Cortex of kidney (tissue), 1 donor: ENCODE measurements at places on chromosomes 16 and 17.

DNA sequence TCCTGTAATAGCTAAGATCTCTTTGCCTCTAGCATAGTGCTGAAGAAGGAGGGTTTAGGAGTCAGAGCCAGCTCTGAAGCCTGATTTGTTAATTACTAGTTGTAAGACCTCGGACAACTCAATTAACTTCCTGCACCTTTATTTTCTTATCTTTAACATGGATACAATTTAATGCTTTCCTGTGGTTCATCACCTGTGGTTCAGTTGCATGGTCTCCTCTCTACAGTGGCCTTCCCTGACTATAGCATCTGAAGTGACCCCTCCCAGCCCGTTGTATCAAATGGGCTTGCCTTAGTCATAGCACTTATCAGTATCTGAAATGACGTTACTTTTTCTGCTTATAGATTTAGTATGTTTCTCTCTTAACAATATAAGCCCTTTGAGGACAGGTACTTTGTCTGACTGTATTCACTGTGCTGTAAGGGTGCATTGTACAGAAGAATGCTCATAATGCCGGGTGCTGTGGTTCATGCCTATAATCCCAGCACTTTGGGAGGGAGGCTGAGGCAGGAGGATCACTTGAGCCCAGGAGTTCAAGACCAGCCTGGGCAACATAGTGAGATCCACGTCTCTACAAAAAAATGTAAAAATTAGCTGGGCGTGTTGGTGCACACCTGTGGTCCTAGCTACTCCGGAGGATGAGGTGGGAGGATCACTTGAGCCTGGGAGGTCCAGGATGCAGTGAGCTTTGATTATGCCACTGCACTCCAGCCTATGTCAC, 2.6 kb upstream of the NDE1 start:
- no peak for DNase-seq

GRCh38 chr17:73870068-73870467, 225.8 kb upstream of the SDK2 start:
- DNase-seq: no peak

GRCh38 chr17:80097127-80097621, 4.2 kb upstream of the GAA start:
- DNase-seq: no peak

GRCh38 chr17:75205793-75206163, 299 bp downstream of the NUP85 start:
- no peak for DNase-seq

DNA sequence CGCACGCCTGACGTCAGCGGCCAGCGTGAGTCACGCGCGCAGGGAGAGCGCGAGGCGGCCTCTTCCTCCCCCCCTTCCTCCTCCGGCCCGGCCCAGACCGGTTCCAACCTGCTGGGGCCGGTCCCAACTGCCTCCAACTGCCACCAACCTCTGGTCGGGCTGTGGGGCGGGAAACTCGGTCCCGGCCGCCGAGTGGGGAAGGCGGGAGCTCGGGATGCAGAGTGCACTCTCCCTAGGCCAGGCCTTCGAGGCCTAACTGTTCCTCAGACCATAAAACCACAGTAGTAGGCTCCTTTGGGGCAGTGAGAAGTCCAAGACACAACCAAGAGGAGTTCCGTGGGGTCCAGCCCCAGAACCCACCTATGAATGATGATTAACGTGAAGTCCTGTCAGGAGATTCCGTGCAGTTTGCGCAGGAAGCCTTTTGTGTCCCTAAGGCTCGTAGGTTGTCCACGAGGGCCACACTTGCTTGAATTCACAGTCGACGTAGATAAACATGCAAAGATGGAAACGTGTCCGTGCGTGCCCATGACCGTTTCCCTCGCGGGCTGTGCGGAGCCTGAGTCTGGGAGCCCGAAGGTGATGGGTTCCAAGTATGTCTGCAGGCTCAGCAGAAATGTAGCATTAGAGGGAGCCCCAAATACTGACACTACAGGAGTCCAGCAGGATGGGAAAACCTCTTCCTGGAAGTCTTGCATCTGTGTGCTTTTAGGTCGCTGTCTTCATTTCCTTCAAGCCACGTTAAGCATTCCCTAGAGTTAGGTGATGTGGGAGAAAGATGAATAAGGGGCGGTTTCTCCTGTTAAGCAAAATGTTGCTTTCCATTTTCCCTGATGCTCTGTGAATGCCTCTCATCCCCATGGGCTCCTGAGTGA, 647 bp downstream of the UNK start:
- DNase-seq: no peak

- no peak for DNase-seq
Observed at GRCh38 chr17:37146086-37147064, 197.6 kb downstream of the AATF start.

GRCh38 chr17:50480854-50481490, 2.3 kb downstream of the RSAD1 start:
- DNase-seq: no peak

DNA sequence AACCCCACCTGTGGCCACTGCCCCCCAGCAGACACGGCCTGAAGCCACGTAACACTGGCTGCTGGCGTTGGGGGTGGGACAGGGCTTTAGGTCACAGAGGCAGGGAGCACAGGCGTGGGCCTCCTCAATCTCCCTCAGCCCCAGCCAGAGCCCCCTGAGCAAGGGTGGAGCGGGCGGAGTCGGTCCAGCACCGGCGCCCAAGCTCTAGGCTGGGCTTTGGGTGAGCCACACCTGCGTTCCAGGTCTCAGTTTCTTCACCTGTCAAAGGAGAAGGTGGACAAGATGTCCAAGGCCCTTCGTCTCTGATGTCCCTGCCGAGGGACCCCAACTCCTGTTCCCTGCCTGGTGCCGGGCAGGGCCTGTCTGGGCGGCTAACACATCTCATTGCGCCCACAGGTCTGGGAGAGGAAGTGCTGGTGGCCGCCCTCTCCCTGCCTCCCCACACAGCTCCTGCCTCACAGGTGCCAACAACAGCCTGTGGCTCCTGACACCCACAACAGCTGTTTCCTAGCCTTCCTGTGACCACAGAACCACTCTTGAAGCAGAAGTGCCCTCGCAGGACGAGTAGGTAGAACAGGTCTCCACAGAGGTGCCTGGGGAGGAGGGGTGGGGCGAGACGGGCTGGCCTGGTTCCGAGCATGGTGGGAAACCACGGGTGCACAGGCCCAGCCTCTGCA, 12.0 kb downstream of the FAM83G start:
- DNase-seq: no peak
